ENCODE measurements at places on chromosomes 13 and 19. TPM values are rescaled to one million over a fixed set of nuclear protein-coding genes. Genes with fewer than 3 reads are reported as not detected.

- peak; percentile 15 for DNase-seq
These were observed 14.6 kb downstream of the FAM187B start for GRCh38 chr19:35213663-35214632.

GRCh38 chr13:37023871-37024270 lies 23.3 kb downstream of the EXOSC8 start:
- no peak for DNase-seq

- DNase-seq = no peak
These were observed 52.2 kb downstream of the IRS2 start for GRCh38 chr13:109734002-109734785.

DNA sequence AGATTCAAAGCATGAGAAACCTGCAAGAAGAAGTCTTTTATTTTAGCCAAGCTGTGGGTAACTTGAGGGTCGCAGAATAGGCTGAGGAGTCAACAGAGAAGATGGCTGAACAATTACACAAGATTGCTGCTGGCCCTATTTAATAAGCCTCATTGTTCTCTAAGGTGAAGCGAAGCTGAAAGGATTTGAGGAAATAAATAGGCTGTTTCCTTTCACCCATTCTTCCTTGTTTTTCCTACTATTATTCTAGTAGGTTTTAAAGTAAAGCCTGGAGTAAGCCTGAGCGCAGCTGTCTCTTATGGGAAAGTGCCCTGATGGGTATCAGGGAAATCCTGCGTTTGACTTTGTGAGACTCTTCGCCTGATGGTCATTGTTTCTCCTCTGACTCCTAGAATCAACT lies 25.0 kb upstream of the PCCA start:
- no peak for DNase-seq

GRCh38 chr13:27789495-27790303 lies 2.6 kb upstream of the GSX1 start:
- no peak for DNase-seq

DNA sequence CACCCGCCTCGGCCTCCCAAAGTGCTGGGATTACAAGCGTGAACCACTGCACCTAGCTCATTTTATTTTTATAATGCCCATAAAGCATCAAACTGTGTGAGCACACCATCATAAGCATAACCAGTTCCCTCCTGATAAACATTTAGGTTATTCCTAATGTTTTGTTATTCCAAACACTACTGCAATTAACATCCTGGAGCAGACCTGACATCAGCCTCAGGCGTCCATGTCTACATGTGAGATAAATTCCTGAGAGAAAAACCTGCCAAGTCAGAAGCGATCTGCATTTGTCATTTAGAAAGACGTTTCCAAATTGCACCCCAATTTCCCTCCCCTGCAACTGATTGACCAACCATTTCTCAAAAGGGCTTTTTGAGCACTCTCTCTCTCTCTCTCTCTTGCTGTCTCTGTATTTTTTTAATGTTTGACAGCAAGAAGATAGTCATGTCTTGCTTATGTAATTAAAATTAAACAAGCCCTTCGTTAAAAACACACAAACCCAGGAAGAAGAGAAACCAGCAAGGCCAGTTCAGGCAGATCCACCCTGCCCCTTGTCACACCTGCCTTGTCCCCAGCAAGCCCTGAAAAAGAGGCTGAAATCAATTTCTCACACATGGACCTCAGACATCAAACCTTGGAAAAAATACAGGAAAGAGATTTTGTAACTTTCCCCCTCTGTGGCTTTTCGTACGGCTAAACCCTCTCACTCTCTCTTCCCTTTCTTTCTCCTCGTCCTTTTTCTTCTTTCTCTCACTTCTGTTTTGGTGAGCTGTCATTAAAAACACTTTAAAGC lies 9.9 kb downstream of the LYPD3 start:
- DNase-seq = no peak

GRCh38 chr13:75749407-75749806 lies 113.3 kb downstream of the LMO7 start:
- DNase-seq = no peak

DNA sequence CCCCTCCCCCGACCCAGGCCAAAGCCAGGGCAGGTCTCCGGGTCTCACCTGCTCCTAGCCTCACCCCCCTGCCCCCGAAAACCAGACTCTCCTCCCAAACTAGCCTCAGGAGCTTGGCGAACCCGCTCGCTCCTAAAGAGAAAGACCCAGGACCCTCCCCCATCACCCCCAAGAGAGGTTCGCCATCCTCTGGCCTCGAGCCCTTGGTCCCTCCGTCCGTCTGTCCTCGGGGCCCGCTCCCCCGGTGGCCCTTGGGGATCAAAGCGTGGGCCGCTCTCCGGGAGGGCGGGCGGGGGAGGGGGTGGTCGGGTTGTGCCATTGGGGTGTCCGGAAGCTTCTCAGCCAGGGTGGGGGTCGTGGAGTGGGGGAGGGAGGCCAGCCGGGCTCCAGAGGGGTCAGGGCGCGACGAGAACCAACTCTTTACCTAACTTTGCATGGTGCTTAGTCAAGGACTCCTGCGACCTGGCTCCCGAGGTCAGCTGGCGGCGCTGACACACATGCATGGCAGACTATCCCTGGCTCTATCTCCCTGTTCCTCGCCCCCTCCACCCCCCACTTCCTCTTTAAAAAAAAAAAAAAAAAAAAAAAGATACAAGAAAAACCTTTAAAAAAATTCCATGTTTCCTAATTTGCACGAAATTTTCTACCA lies 15.6 kb downstream of the SMIM24 start:
- no peak for DNase-seq

DNA sequence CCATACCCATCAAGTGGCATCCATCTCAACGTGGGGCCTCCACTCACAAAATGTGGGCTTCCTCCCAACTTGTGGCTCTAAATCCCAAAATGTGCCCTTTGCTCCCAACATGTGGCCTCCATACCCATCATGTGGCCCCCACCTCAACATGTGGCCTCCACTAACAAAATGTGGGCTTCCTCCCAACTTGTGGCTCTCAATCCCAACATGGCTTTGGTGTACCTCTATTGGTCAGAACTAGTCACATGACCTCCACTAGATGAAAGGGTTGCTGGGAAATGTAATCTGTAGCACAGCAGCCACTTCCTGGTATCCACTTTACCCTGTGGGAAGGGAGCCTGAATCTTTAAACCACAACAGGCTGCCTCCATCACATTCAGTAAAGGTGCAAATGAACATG lies 10.1 kb upstream of the ACER1 start:
- no peak for DNase-seq

- no peak for DNase-seq
These were observed 323.6 kb downstream of the DLEU7 start for GRCh38 chr13:50519866-50520265.

DNA sequence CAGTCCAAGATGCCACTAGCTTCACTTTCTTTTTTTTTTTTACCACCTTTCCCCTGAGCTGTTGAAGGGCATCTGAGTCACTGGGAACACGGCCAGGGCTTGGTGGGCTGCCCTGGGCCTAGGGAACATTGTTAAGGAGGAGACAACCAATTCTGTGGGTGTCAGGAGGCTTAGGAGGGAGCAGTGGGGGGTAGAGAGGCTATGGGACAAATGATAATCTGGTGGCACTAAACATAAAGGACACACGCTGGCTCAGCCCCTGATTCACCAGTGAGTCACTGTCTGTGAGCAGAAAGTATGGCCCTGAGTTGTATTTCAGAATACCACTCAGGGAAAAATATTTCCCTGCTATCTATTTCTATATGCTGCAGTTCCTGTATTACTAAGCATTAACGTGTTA lies 207.8 kb downstream of the DCLK1 start:
- no peak for DNase-seq

DNA sequence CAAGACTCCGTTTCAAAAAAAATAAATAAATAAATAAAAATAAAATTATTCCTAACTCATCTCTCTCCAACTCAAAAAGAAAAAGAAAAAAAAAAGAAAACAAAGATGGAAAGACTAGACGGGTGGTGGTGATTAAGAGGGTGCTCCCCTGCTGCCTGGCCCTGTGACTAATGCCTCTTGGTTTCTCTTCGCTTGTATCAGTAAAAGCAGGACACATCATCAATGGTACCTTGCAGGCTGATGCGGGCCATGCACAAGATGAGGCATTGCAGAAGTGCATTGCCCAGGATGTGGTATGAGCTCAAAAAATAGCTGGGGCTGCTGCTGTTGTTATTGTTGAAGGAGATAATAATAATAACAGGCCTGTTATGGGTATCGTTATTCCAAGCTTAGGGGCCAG lies 14.6 kb downstream of the ACER1 start:
- DNase-seq = no peak

DNA sequence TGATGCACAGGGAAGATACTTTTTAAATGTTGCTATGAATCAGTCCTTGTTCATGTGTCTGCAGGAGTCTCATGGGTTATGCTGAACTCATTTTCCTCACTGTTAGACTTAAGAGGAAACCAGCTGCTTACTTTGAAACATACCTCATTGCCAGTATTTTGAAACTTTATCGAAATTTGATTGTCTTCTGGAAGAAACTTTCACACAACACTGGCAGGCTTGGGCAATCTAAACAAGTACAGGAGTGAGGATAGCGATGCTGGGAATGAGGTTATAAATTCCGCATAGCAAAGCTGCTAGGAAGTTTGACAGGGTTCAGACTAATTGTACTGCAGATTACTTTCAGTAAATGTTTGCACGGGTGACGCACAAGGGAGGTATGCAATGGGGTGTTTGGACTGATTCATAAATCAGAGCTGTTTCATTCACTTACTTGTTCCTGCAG lies 245.7 kb downstream of the DNAJC15 start:
- DNase-seq = peak; percentile 44

- no peak for DNase-seq
These were observed 21.7 kb downstream of the MRPS31 start for GRCh38 chr13:40749327-40749726.

DNA sequence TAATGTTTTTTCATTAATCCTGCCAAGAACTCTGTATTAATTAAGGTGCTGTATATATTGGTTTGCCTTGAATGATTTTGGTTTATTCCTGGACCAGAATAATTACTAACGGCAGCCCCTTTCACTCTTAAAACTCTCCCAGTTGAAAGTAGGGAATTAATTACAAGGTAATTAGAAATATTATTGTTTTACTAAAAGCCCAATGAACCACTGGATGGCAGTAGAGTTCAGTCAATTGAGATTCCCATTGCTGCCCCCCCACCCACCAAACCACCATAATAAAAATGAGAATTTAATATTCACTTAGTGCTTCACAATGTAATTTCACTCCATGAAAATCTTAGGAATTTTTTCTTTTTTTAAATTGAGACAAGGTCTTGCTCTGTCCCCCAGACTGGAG lies 13.7 kb downstream of the WBP4 start:
- peak; percentile 17 for DNase-seq

DNA sequence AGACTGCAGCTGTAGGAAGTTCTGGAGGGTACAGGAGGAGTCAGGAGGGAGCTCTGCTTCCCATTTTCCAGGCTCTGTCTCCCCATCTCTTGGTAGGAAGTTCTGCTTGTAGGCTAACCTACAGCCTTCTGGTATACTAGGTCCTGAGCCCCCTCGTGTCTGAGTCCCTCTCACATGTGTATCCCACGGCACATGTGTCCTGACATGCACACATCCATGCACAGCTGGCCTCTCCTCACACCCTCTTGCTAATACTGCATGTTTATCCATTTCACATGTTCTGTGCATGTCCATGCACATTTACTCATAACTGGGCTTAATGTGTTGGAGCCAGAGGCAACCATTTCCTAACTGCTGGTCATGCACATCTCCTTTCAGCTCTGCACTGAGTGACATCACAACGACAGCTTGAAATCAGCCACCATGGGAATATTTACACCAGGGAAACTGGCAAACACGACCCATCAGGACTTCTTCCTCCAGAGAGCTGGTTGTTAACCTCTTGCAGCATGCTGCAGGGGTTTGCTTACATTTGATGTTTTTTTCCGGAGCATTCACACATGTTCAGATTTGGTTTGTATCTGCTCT lies 3.0 kb downstream of the CD209 start:
- no peak for DNase-seq

DNA sequence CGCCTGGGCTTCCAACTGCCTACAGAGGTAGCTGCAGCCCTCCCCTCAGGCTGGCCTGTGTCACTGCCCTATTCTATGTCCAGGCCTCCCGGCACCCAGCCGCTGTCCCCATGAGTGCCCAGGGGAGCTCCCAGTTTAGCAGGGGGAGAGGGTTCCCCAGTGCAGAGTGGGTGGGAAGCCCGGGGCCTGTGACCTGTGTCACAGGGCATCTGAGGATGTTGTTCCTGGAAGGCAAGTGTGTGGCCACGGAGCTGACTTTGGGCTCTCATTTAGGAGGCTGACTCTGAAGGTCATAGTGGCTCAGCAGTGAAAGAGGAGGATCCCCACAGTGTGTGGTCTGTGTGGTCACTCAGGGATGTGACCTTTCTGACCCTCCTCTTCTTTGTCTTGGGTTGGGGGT lies 25.1 kb downstream of the PPP1R37 start:
- no peak for DNase-seq

- peak; percentile 77 for DNase-seq
These were observed 19.5 kb downstream of the PRKD2 start for GRCh38 chr19:46697204-46697960.

GRCh38 chr13:101988140-101988539 lies 413.7 kb downstream of the FGF14 start:
- DNase-seq = no peak

The FBXO17 gene
- polyA plus RNA-seq = 69.5 TPM

The UHRF1 gene
- 47.1 TPM for polyA plus RNA-seq

The PSG11 gene
- polyA plus RNA-seq = 0.30 TPM

The ZNF66 gene
- 6.2 TPM for polyA plus RNA-seq

The PIH1D1 gene
- polyA plus RNA-seq = 91.3 TPM

The CTXN1 gene
- 33.9 TPM for polyA plus RNA-seq

The ZNF568 gene
- polyA plus RNA-seq = 26.1 TPM

The RAD23A gene
- 87.5 TPM for polyA plus RNA-seq

The LAIR1 gene
- 5.9 TPM for polyA plus RNA-seq

The FCER2 gene
- polyA plus RNA-seq = 0.06 TPM
